ENCODE measurements at places on chromosomes 7 and 10. TPM values are rescaled to one million over a fixed set of nuclear protein-coding genes. Genes with fewer than 3 reads are reported as not detected.

DNA sequence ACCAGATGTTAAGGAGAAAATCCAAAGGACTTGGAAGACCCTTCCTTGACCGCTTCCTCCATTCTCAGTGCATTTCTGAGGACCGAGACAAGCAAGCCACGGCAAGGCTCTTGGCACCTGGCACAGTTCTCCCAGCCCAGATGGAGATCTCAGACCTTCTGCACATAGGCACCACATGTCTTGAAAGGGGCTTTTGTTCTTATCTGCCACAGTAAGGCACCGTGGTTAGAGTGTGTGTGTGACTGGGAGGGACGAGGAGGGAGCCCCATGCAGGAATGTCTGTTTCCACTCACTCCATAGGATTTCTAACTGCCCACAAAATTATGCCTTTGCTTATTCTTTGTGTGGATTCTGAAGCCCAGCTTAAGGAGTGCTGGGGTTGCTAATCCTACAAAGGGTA lies 10.3 kb upstream of the WDR86 start:
- DNase-seq = no peak

DNA sequence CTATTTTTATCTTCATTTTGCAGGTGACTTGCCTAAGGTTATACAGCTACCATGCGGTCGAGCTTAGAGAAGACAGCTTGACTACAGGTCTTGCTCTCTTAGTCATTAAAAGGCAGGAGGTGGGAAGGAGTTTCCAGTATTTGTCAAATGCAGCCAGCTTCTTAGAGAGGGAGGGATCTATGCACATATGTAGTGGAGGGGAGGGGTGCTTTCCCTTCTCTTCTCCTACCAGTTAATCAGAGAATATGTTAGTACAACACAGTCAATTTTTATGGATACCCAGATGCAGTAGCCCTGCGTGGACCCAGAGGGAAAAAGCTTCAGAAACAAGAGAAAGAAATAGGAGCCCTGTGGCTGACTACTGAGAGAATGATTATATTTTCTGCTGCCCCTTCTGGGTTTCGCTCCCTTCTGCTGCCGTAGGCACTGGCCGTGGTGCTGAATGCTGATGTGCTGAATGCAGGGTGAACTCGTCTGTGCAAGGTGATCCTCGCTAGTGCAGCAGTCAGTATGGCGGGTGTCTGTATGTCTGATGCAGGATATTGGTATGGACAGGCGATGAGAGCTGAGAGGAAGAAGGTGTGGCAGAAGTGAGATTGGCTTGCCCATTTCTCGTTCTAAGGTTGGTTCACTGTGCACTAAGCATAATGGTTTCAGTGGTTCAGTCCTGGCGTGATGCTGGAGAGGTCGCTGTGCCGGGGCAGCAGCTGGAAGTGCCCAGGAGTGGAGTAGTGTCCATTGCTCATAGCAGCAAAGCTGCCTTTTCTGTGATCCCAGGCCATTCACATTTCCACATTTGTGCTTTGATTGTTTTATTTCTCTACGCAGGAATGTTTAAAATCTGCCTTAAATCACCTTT lies 189.2 kb upstream of the PODXL start:
- DNase-seq = peak; percentile 44

The CALN1 gene
- total RNA-seq = 4.4 TPM

The UTF1 gene
- not detected for total RNA-seq

The LEP gene
- not detected for total RNA-seq

The MCM10 gene
- total RNA-seq = 0.40 TPM

GRCh38 chr10:76337641-76338040 lies 906.2 kb downstream of the LRMDA start:
- no peak for DNase-seq

The IRF5 gene
- total RNA-seq = 18.8 TPM

GRCh38 chr7:89503281-89503680 lies 651.0 kb upstream of the STEAP1 start:
- no peak for DNase-seq

The CCDC6 gene
- 57.6 TPM for total RNA-seq

Data from mucosa of gallbladder (tissue), 1 donor.